ENCODE measurements at places on chromosomes 1 and 21. TPM values are rescaled to one million over a fixed set of nuclear protein-coding genes. Genes with fewer than 3 reads are reported as not detected.

Gene GBP5
- 0.94 TPM for total RNA-seq

Gene FAM229A
- total RNA-seq = 0.65 TPM

Gene RAP1GAP
- total RNA-seq = under 0.01 TPM

Gene PLXNA2
- total RNA-seq = 43.1 TPM
